ENCODE measurements at places on chromosomes 3 and 15.
A peak's percentile ranks its signal among the peaks of the same experiment; 100 is the strongest.

DNA sequence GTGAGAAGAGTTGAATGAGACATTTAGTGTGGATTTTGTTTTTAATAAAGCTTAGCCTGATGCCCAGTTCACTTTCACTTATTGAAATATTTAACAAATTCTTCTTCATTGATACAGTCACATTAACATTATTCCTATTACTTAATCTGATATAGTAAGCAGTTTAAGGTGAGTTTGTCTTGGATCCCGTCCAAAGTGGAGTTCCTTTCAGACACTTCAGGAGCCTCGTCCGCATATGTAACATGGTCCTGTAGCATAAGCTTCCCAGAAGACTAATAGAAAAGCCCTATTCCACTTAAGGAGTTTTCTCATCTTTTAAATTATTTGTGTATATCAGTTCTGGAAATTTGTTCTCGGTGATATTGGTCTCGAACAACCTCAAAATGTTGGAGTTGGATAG, 39.7 kb upstream of the MLF1 start:
- peak; percentile 61 for DNase-seq

- no peak for DNase-seq
These were observed 1.7 kb downstream of the MRAS start for GRCh38 chr3:138349926-138350665.

GRCh38 chr3:178300441-178300959, 235.7 kb upstream of the KCNMB2 start:
- no peak for DNase-seq

DNA sequence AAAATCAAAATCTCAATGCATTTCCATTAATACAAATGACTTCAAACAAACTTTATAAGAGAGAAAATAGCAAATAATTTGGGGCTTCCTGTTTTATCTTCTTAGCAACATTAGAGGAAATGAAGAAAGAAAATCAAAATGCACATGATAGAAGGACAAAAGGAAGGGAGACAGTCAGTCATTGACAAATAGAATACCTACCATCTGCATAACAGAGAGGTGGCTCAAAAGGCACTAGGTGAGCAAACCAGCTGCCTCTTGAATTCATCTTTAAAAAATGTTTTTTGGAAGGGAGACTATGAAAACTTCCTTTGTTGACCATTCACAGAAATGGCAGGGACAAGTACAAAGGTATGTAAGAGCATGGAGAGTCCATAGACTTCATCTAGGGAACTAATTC, 9.4 kb downstream of the NMNAT3 start:
- DNase-seq: no peak

DNA sequence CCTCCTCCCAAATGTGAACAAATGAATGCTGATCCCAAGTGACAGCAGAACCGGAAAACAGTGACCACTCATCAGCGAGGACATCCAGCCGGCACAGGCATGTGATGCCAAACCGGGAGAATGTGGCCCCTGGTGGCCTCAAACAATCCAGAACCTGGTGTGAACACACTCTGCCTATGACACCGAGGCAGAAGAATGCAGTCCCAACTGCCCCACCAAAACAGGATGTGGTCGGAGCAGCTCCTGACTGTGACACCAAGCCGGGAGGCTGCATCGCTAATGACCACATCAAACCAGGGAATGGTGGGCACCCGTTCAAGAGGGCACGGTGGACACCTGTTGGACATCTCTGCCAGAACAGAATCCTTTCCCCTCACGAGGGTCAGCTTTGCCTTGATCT, 15.4 kb downstream of the SCN5A start:
- no peak for DNase-seq

DNA sequence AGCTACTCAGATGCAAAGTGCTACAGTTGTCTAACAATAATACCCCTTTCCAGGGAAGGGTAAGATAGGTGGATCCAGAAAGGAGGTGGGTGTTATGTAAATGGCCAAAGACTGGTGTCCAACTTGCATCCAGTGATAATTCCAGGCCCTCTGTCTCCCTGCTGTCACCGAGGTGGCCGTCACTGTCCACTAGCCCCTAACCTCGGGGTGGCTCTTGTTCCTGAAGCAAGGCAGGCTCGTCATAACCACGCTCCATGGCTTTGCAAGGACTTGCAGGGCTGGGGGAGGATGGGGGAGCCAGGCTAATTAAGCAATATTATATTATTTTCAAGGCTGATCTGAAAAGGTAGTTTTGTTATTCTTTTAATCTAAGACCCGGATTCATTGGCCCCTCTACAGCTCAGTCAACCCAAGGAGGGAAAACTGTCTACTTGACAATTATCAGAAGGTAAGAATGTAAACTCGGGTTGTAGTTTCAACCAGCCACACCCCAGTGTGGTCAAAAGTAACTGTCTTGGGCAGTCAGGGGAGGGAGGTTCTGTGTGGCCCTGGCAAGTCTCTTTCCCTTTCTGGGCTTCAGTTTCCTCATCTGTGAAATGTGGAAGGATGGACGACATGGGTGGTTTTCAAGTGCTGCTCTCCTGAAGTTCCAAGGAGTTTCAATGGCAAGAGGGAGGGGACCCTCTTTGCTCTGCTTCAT, 220.1 kb upstream of the BHLHE40 start:
- DNase-seq: no peak

- peak; percentile 64 for DNase-seq
These were observed 42.7 kb upstream of the PRICKLE2 start for GRCh38 chr3:64267721-64268604.

DNA sequence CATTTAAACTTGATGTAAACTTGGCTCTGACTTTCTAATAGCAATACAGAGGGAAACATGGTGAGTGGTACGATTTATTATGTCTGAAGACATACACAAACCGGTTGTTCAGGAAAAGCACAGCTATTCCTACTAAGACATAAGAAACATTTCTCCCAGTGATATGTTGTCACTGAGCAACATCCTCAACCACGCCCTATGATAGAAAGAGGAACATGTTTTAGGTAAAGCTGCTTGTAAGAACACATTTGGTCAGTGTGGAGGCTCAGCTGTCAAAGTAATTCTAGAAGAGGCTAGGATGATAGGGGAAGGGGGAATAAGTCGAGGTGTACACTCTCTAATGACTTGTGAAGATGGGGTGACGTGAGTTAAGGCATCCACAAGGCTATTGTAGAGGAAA, 42.7 kb upstream of the B3GNT5 start:
- DNase-seq: peak; percentile 30

- DNase-seq: no peak
These were observed 207.7 kb downstream of the FAM43A start for GRCh38 chr3:194893121-194893987.

DNA sequence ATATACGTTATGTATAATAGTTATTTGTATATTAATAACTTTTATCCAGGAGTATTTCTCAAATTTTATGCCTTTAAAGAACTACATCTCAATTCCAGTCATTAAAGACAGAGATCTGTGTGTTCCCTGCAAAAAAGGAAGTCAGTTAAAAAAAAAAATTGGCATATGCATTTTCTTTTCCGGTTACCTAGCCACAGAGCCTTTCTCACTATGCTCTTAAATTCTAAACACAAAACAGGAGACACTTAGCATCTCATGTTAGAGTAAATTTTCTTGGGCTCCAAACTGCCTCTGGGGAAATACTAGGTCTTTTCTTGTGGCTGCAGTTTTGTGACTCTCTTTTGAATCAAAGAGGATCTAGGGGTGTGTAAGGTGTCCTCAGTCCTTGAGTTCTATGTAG, 105.9 kb downstream of the KCNH8 start:
- no peak for DNase-seq

- peak; percentile 99 for DNase-seq
These were observed 39.7 kb upstream of the PYGO1 start for GRCh38 chr15:55627730-55628368.

DNA sequence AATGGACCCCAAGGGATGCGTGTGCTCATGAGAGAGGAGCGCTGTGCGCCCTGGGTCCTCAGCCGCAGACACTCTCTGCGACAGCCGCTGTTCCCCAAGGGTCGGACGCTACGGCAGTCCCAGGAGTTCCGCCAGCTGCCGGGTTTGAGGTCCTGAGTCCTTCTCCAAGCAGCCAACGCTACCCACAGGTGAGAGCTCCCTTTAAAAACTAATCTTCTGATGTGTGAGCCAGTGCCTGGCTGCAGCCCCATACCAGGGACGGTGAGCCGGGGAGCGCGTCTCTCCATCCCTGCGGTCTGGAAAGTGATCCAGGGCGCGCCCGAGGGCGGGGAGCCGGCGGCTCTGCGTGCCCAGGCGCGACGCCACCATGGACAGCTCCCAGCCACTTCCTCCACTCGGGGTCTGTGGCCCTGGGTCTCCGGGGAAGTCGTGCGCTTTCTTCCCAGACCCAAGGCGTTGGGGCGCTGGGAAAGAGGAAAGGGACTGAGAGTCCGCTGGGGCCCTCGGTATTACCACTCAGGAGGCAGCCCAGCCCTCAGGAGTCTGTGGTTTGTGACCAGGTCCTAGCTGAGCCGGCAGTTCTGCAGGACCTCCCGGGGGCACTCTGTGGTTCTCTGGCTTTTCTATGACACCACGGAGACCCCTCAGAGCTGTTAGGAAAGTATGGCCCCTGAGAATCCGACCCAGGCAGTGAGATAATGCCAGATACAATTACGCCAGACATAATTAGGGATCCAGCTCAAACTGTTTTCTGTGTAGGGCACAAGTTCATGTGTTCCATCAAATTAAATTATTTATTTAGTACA, 1.4 kb downstream of the CEMIP start:
- DNase-seq: peak; percentile 20
